ENCODE measurements at places on chromosomes 12 and 14.

- no peaks in the 10 kb centered on the region for H3K4me1 ChIP-seq
- DNase-seq: no peak
- H3K36me3 ChIP-seq: peaks cover 20% of the 10 kb centered on the region
- no peak overlapping the region for H3K4me3 ChIP-seq
Observed at GRCh38 chr12:57381693-57382220, 49.1 kb downstream of the R3HDM2 start.

DNA sequence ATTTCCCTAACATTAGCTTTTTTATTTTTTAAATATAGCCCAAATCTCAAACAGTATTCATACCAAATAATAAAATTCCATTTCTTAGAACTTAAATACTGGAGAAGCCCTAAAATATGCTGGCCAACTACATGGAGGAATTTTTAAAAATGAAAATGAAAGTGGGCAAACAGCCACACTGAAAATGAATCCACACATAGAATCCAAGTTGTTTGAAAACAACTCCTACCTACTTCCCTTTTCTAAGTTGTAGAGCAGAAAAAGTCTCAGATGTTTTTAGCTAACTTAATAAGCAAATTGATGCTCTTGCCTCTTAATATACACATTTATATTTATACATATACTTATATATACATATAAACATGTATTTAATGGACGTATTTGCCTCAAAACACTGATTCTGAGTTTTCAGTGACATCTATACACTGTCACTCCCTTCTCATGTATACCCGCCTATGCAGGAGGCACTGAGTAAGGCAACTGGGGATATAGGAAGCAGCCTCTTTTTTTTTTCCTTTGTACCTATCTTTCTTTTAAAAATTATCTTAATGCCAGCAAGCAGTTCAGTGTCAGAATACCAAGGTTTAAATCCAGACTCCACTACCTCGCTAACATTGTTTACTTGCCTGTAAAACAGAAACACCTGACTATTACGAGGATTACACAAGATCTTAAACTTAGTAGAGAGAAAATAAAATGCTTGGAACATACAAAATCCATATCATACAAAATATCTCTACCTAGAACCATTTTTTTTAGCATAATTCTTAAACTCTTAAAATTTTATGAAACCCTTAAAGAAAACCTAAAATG lies 13.3 kb downstream of the DICER1 start:
- peak overlapping the region; percentile 50 for H3K27ac ChIP-seq
- peaks cover 80% of the 10 kb centered on the region for H3K4me1 ChIP-seq
- H3K27me3 ChIP-seq: no peaks in the 10 kb centered on the region
- H3K4me3 ChIP-seq: peak overlapping the region; percentile 20
- no peak for DNase-seq

DNA sequence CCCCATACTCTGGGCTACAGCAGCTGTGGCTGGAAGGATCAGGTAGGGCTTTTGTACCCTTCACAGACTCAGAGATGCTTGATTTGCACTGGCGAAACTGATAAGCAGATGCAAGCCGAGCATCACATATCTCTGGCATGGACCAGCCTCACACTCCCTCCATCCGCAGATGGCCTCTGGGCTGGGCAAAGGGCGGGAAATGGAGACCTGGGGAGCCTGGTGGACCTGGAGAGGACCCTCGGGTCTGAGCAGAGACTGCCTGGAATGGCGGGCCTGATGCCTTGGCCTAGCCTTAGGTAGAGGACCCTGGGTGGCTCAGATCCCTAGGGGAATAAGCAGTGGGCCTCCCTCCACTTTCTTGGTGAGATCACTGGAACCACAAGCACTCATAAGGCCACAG lies 53.2 kb downstream of the GALNT16 start:
- H3K27me3 ChIP-seq: no peaks in the 10 kb centered on the region
- H3K36me3 ChIP-seq: no peaks in the 10 kb centered on the region
- H3K4me1 ChIP-seq: peaks cover 18% of the 10 kb centered on the region

DNA sequence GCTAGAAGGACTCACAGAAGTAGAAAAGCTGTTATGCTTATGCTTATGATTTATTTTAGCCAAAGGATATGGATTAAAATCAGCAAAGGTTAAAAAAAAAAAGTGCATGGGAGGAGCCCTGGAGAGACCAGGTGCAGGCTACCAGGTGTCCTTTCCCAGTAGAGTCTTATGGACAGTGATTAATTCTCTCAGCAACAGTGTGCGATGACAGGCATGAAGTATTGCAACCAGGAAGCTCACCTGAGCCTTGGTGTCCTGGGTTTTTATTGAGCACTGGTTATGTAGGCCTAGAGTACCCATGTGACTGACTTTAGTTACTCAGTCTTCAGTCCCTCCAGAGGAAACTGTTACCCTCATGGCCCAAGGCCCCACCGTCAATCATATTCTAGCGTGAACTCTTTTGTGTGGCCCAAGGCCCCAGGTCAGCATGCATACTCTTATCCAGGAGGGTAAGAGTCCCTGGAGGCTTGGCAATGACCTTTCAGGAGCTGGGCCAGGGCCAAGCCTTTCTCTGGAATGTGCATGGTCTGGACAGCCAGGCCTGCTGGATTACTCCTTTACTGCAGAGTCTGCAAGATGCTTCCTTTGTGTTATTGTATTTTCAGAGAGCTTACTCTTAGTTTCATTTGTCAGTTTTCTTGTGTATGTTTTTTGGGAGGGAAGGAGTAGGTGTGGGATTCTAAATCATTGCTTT lies 69.6 kb upstream of the RD3L start:
- H3K4me1 ChIP-seq: no peaks in the 10 kb centered on the region
- peak; percentile 72 for DNase-seq
- no peak overlapping the region for H3K4me3 ChIP-seq
- no peaks in the 10 kb centered on the region for H3K27me3 ChIP-seq
- H3K27ac ChIP-seq: no peak overlapping the region
- no peaks in the 10 kb centered on the region for H3K36me3 ChIP-seq

DNA sequence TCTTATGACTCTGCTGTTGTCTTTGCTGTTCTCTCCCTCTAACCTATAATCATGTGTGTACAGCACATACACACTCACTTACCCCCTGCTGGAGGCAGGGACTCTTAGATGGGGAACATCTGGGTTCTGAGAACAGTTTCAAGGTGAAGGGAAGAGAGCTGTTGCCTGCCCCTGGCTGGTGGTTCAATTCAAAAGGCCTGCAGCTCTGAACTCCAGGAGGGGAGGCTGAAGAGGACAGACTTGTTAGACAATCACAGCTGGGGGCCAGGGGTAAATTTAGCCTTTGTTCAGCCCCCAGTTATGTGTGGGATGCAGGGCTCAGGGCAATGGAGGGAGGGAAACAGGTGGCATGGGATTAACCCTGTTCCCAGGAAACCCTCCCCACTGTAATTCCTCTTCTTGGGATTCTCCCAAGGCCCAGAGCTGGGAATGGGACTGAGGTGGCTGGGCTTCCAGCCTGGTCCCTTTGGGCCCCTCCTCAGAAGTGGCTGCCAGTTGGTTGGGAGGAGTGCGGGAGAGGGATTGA lies 1.9 kb downstream of the MYL6B start:
- H3K4me1 ChIP-seq: peaks cover 30% of the 10 kb centered on the region
- H3K36me3 ChIP-seq: peaks cover under 1% of the 10 kb centered on the region
- no peak overlapping the region for H3K27ac ChIP-seq
- DNase-seq: peak; percentile 14
- H3K27me3 ChIP-seq: no peaks in the 10 kb centered on the region

All from lower lobe of right lung (tissue), 2 donors.